ENCODE measurements at places on chromosomes 4 and X.
A peak's percentile ranks its signal among the peaks of the same experiment; 100 is the strongest.

DNA sequence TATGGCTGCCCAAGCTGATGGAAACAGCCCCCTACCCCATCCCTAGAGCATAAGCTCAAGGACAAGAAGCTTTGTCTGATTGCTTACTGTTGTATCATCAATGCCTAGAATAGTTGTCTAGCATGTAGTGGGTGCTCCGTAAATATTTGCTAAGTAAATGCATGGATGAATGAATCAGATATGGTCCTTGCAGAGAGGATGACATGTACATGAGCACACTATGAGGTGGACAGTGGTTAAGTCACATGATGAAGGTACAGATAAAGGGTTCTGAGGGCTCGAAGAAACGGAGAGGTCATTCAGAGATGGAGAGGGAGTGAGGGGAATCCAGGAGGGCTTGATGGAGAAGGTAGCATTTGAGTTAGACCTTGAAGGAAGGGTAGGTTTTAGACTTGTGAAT is 214.2 kb downstream of the RBMX2 start:
- no peak for DNase-seq

GRCh38 chrX:10537308-10537707 is 83.1 kb downstream of the MID1 start:
- DNase-seq, result no peak

DNA sequence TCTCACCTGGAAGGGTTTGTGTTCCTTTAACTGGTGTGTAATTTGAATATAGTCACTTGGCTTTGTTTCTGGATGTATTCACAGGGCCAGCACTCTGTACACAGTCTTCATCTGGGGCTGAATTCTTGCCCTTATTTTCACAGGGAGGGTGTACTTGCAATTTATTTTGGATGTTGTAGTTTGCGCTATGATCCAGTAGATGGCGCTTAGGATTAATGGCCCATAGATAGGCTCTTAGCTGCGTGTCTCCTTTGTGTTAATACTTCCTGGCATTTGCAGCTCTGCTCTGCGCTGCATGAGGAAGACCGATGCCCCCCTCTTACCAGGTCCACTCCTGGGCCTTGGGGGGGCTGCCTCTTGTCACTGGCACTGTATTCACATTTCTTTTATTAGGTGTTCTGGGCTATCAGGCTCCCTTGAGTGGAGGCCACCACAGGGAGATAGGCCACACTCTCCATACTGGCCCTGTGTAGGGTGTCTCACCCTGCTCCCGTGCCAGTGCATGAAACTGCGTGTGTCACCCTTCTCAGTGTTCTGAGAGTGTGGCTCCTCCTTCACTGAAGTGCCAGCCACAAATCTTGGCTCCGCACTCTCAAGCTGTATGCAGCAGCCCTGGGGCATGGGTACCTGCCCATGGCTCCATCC is 562.2 kb downstream of the ZIC3 start:
- no peak for DNase-seq

DNA sequence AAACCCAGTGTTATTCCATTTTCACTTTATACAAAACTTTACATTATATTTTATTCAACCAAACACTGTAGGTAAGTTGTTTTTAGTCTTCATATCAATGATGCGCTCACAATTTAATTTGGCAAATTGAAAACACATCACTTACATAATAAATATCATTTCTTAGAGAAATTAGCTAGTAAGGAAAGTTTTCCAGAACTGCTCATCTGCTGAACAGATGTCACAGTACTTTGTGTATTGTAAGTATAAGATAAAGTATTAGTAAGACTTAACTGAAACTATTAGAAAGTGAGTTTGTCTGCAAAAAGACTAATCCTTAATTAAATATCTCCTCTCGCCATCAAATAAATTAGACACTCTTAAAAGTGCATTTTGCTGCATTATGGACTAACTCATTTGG is 108.7 kb upstream of the PACRGL start:
- no peak for DNase-seq

DNA sequence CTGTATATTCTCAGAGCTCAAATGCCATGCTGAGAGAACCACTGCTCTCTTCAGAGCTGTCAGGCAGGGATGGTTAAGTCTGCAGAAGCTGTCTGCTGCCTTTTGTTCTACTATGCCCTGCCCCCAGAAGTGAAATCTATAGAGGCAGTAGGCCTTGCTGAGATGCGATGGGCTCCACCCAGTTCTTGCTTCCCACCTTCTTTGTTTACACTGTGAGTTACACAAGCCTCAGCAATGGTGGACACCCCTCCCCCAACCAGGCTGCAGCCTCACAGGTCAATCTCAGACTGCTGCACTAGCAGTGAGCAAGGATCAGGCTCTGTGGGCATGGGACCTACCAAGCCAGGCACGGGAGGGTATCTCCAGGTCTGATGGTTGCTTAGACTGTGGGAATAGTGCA is 271.6 kb downstream of the CENPC start:
- no peak for DNase-seq

DNA sequence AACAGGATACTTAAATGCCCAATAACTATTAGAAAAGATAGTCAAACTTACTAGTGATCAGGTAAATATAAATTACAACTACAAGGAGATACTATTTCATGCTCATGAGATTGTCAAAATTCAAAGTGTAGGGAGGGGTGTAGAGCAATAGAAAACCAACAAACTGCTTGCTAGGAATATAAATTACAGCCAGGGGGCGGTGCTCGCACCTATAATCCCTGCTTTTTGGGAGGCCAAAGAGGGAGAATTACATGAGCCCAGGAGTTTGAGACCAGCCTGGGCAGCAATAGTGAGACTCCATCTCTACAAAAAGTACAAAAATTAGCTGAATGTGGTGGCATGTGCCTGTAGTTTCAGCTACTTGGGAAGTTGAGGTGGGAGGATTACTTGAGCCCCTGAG is 556.5 kb upstream of the NR3C2 start:
- DNase-seq, result no peak

- no peak for DNase-seq
Measured at GRCh38 chr4:14583331-14583730, 418.9 kb upstream of the CPEB2 start.

DNA sequence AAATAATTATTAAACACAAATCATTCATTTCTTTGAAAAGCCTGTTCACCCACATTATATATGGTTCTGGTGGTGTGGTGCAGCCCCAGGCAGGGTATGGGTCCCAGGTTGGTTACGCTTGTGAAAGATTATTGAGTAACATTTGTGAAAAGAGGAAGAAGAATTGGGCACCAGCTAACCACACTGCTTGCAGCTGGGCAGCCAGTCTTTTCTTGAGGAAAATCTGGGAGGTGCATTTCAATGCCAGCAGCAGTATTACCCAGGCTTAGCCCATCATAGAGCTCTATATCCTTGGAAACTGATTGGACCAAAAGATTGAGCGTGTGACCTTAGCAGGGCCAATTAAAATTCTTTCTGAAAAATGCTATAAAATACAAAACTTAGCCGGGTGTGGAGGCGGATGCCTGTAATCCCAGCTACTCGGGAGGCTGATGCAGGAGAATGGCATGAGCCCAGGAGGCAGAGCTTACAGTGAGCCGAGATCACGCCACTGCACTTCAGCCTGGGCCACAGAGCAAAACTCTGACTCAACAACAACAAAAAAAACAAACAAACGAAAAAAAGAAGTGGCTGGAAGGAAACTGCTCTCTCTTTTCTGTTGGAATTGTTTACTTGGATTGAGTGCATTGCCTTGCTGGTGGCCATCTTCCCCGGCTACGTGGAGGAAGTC is 9.7 kb upstream of the PLAC8 start:
- no peak for DNase-seq

- no peak for DNase-seq
Measured at GRCh38 chrX:9890681-9891091, 76.5 kb upstream of the CLDN34 start.

- DNase-seq, result no peak
Measured at GRCh38 chrX:50697691-50698090, 116.3 kb downstream of the SHROOM4 start.

GRCh38 chr4:158810487-158811215 is 41.8 kb downstream of the FNIP2 start:
- no peak for DNase-seq

DNA sequence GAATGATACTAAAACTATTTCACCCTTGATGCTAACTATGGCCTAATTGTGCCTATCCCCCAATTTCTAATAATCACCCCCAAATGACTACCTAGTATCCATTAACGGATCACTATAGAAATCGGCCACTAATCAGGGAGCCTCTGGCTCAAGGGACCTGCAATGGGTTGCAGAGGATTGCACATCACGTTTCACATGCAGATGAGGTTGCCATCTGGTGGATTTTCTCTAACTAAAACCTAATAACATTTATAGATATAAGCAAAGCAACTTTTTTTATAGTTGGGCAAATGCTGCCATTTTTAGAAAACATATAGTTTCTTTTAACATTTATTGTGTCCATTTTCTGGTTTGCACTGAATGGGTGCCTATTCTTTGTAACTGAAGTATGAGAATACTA is 28.3 kb upstream of the ALG13 start:
- no peak for DNase-seq

- DNase-seq, result no peak
Measured at GRCh38 chr4:71239365-71239764, 99.5 kb upstream of the SLC4A4 start.

- no peak for DNase-seq
Measured at GRCh38 chr4:38224850-38225249, 264.7 kb downstream of the PTTG2 start.

GRCh38 chr4:151486168-151486567 is 77.2 kb downstream of the FHIP1A start:
- DNase-seq, result no peak

DNA sequence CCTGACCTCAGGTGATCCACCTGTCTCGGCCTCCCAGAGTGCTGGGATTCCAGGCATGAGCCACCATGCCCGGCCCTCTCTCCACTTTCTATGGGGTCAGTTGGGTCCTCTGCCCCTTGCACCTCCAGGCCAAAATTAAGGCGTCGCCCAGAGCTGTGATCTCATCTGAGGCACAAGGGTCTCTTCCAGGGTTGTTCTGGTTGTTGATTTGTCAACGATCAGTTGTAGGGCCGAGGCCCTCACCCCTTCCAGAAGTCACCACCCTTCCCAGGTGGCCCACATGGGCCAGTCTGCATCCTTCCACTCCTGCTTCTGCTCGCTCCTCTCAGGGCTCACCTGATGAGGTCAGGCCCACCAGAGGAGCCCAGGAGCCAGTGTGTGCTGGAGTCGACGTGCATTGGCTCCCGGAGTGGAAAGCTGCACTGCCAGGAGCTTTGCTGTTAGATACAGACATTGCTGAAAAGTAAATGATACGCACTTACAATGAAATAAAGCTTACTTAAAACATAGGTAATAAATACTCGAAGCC is 14.3 kb upstream of the TMEM271 start:
- no peak for DNase-seq

DNA sequence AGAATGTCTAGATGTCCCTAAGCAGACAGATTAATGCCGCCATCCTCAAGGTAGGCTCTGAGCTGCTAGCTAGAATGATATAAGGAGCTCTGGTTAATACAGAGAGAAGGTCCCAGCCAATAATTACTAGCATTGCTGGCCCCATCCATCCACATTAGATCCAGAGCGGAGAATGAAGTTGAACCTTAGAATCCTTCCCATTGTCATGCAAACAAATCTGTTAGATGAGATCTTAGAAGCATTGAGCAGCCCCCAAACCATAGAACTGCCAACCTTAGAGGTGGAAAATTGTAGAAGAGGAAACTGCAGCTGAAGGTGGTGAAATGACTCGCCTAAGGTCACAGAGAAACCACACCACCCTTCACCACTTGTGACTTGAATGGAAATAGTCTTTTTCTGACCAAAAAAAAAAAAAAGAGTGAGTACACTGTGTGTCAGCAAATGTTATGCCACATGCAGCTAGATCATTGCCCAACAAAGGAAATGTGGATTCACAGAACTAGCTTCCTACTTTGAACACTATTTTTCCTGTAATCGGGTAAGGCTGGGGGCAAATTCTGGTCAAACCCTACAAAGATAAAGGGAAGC is 162.1 kb downstream of the SMIM20 start:
- DNase-seq, result peak; percentile 21

- no peak for DNase-seq
Measured at GRCh38 chr4:83875437-83875836, 339.5 kb downstream of the GPAT3 start.

DNA sequence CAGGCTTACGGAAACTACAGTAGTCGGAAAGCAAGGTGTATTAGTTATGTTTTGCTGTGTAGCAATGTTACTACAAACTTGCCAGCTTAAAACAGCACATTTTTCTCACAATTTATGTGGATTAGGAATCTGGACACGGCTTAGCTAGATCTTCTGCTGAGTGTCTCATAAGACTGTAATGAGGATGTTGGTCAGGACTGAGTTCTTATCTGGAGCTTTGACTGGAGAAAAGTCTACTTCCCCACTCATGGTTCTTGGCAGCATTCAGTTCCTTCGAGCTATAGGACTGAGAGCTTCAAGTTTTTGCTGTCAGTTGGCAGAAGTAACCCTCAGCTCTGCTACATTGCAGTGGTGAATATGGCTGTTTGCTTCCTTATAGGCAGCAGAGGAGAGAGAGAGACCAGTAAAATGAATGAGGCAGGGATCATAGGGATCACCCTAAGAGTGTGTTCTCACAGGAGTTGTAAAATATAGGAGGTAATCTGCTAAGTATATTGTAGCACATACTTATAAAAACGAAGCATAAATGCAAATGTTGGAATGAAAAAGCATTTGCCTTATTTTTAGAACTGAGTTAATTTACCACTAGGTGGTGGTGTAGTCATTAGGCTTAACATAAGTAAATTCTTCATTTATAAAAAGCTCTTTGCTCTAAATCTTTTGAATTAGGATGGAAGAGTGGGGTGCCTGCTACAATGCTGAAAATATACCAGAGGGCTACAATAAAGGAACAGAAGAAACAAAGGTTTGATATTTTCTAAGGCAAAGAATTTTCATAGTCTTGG is 38.6 kb downstream of the ALG13 start:
- no peak for DNase-seq

DNA sequence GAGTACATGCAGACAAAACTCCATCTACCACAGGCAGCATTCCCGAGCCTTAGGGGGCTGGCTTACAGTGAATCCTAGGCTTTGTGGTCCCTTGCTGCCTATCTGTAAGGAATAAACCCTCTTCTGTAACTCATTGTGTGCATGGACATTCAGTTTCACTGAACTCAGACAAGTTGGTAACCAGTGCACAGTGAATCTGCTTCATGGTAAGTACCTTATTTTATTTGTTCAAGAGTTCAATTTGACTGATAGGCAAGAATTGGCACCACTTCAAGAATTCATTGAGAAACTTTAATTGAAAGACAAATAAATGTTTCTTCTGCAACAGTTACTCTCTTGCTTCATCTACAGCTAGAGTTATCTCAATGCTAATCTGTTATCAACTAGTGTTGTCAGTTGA is 57.2 kb upstream of the PRRG1 start:
- DNase-seq, result no peak

- no peak for DNase-seq
Measured at GRCh38 chrX:123084797-123085196, 99.3 kb upstream of the GRIA3 start.

GRCh38 chr4:4869731-4870571 is 10.5 kb downstream of the MSX1 start:
- DNase-seq, result no peak

Data from stimulated activated CD4-positive, alpha-beta T cell treated with anti-CD3 and anti-CD28 coated beads, Interleukin-2, amount 100 ng/mL, for 4 hours (primary cell).